ENCODE measurements at places on chromosomes 6 and 20. TPM values are rescaled to one million over a fixed set of nuclear protein-coding genes. Genes with fewer than 3 reads are reported as not detected.

Gene ADGRF5
- not detected for total RNA-seq

Gene KLHDC3
- total RNA-seq = 69.9 TPM

Gene BPIFB2
- not detected for total RNA-seq

Gene KCNK16
- total RNA-seq = not detected

Gene SLC22A16
- total RNA-seq = not detected

Gene ANKRD6
- 14.7 TPM for total RNA-seq

Gene AURKA
- 60.1 TPM for total RNA-seq

Gene NHLRC1
- total RNA-seq = 0.64 TPM

Gene KCNK15
- total RNA-seq = not detected

Gene SULF2
- total RNA-seq = 0.68 TPM

Gene ANKRD66
- not detected for total RNA-seq

Gene PRSS16
- 0.86 TPM for total RNA-seq

Gene NKAPL
- total RNA-seq = not detected

Data from activated naive CD8-positive, alpha-beta T cell treated with anti-CD3 and anti-CD28 coated beads, Interleukin-2, amount 10 ng/mL, durations not matched to agents 7 days and 5 days (primary cell).